ENCODE measurements at places on chromosomes 5 and 9.

GRCh38 chr5:139524940-139525585, 36.1 kb upstream of the UBE2D2 start:
- no peak for DNase-seq

DNA sequence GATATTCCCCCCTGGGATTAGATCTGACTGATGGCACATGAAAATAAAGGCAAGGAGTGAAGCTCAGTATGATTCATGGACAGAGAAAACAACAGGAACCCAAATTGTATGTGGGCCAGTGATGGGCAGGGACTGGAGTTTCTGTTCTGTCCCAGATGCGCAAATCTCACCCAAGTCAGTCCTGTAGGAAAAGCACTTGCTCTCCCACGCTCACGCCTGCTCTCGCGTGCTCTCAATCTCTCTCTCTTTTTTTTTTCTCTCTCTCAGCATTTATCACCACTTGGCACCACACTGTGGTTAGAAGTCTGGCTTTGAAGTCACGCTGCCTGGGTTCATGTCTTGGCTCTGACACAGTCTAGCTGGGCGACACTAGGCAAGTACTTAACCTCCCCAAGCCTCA, 106.5 kb upstream of the LRRTM2 start:
- DNase-seq = no peak

- no peak for DNase-seq
Observed at GRCh38 chr5:133978943-133979342, 10.5 kb upstream of the C5orf15 start.

DNA sequence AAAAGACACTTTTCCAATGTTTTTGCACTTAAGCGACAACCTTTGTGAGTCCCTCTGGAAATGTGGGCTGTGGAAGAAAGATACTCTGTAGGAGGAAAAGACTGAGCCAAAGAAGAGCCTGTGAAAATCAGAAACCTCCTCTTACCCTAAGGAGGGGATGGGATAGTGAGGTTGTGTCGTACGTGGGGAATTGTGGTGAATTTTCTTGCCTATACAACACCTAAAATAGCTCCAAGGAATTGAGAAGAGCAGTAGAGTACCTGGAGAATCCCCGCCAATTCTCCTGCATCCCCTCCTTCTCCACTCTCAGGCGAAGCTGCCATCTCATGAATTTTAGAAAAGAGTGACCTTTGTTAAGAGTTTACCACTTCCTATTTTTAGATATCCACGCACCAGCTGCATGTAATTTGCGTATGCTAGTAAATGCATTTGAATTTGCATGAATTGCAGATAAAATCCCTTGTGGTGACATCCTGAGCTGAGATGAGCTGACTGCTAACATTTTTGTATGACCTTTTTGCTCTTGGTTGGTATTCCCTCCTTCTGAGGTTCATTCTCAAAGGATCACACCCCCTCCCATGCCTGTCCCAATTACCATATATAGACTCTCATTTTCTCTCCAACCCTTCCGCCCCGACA, 147.2 kb downstream of the PCSK5 start:
- no peak for DNase-seq

- no peak for DNase-seq
Observed at GRCh38 chr5:32406650-32407049, 37.9 kb downstream of the ZFR start.

- no peak for DNase-seq
Observed at GRCh38 chr9:82586918-82587356, 476.0 kb downstream of the RASEF start.

GRCh38 chr5:174306345-174307030, 261.0 kb downstream of the NSG2 start:
- no peak for DNase-seq

- DNase-seq = no peak
Observed at GRCh38 chr9:35070823-35071813, 1.3 kb downstream of the VCP start.

GRCh38 chr5:154138701-154139100, 51.8 kb upstream of the GALNT10 start:
- DNase-seq = no peak

GRCh38 chr5:132073231-132074013, at the start of gene CSF2:
Gene CSF2 (plus strand): TSS chr5:132073789. CDS start chr5:132073824, 35 bp downstream.
- DNase-seq = no peak

DNA sequence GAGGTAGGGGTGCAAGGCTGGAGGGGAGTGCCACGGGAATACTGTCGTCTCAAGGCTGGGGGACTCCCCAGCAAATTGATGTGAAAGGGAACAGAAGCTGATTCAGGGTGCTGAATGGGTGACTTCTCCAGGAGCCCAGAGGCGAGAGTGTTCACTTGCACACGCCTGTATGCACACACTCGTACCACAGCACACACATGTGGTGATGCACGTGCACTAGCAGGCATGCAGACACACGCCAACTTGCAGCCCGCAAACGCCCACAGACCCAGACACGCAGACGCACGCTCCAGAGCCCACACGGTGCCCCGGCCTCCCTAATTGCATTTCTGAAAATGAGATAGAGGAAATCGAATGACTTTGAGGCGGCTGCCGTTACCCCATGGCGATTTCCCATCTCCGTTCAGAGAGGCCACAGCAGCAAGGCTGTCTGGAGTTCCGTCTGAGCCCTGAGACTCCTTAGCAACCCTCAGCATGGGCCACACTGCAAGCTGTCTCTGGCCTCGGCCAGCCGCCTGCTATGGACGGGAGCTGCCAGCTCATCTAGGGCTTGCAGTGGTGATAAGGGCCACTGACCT, 9.1 kb upstream of the ADAMTS2 start:
- no peak for DNase-seq

DNA sequence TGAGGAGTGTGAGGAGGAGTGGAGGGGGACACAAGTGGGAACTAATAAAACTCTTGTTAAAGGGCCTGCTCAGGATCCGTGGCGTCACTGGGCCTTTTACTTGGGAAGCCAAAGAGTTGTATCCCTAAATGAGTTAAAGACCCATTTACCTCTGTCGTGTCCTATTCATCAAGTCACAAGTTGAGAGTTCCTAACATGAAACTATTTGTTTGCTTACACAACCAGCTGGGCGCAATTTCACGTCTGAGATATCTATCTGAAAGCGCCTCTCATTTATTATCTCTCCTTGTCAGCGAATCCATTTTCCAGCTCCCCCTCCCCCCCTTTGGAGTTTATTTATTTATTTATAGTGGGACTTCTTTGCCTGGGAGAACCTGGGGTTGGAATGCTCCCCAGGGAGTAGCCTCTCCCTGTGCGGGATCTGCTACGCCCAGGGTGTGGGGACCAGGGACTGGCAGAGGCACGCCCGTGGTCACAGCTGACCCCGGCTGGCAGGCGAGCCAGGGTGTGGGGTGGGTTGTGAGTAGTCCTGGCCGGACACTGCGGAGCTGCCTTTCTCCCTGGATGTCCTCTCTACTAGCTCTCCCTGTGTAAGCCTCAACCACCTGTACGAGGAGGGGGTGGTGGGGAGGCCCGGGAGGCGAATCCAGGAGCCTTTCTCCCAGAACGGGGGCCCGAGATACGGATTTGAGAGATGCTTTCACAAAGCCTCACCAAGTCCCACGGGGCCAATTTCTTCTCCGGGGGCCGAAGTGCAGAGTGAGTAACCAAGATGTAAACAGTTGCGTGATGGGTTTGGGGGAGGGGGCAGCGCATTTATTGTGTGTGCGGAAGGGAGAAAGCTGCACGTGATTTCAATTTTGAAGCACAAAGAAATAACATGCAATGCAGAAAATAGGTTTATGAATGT, 15.3 kb downstream of the NR2F1 start:
- DNase-seq = no peak

GRCh38 chr9:85726737-85727136, 15.0 kb downstream of the AGTPBP1 start:
- no peak for DNase-seq

DNA sequence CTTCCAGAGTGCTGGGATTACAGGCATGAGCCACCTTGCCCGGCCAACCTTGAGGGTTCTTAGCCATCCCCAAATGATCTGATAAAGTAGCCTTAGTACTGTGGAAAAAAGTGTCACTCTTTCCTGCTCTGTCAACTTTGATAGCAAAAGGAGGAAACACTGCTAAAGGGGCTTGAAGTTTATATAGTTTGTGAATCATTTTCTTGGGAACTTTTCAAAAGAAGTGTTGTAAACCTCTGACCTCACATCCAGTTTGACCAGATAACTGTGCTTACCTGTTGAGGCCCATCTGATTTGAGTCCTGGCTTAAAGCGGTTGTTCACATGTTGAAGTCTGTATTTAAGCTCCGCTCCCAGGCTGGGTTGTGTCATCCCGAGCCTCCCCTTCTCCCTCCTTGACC, 303.3 kb downstream of the DOCK8 start:
- DNase-seq = no peak

DNA sequence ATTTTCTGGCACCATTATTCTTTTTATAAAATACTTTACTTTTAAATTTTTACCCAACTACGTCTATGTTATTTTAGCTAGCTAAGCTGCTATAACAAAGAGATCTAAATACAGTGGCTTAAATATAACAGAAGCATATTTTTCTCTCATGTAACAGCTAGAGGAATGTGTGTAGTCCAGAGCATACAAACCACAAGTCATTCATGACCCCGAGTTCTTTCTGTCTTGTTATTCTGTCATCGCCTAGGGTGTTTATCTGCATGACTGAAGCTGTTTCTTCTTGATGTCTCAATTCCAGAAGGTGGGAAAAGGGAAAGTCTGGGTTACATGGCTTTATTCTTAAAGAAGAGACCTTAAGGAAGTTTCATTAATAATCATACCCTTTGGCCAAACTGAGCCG, 136.9 kb upstream of the RFX3 start:
- no peak for DNase-seq

GRCh38 chr5:163531272-163531671, 25.9 kb downstream of the MAT2B start:
- DNase-seq = no peak

- DNase-seq = no peak
Observed at GRCh38 chr9:95095641-95096355, 221.7 kb downstream of the FANCC start.

GRCh38 chr5:66669086-66669861, 73.1 kb downstream of the MAST4 start:
- DNase-seq = no peak

GRCh38 chr9:83238871-83239640, 176.1 kb upstream of the RASEF start:
- DNase-seq = no peak

GRCh38 chr9:69888856-69889585, 68.4 kb downstream of the CFAP95 start:
- DNase-seq = no peak

DNA sequence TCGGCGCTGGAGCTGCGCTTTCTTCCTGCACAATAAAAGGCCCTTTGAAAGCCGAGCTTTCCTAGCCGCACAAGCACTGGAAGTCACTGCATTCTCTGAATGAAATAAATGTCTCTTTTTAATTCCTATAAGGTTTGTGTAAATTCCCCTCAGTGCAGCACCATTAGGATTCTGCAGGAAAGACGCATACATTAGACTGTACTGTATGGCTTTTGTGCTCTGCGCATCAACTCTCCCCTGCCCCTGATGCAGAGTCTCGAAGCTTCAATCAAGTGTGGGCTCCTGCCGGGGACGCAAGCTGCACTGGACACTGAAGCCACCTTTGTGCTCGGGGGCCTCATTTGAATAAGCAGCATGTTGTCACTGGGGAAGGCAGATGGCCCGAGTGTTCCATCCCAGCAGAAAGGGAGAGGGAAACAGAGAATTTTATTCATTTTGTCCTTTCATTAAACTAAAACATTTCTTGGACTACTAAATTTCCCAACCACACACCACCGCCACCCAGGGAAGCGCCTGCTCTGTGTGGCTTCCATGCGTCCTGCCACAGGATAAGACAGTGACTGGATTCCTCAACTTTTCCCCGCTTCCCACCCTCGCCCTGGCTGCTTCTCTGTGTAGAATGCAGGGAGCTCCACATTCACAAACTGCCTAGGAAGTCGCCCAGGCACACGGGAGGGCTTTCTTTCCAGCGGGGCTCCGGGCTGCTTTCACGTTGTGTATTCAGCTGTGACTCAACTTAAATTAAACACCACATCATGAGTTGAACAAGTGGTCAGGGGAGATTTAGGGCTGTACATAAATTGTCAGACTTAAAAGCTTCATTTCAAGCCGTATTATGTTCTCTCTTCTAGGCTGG, 635.4 kb downstream of the IRX1 start:
- DNase-seq = no peak

DNA sequence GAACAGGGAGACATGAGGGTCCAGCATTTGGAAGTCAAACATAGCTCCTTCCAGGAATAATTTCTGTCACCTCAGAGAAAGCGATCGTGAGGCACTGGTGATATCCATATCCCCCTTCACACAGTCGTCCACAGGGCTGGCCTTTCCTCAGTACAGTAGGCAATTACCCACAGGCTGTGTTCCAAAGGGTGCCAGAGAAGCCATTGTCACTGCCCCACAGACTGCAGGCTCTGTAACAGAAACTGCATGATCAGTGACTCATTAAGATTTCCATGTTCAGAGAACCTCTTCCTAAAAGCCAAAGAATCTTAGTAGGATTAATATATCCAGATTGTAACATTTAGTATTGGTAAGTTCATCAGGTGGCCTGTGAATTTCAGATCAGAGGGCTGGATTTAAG, 127.6 kb downstream of the RPS23 start:
- no peak for DNase-seq

DNA sequence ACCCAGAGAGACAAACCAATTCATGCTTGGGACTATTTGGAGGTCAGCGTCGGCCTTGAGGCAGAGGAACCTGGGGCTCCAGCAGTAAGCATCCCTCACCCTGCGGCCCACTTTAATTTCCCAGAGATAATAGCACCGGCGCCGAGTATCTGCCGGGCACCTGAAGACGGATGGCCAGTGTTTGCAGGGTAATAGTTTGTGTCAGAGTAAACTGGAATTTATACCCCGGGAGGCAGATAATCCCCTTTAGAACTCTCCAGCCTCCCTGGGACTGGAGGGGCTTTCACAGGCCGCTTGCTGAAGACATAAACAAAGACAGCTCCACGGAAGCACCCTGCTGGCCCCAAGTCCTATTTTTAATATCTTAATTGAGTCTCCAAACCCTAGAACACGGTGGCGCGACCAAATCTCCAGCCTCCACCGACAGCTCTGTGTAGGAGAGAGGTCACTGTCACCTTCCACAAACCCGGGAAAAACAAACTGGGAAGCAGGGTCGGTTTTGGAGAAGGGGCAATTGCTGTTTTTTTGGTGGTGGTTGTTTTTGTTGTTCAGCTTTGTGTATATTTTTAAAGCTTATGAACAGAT, 17.4 kb upstream of the FCN1 start:
- no peak for DNase-seq

- no peak for DNase-seq
Observed at GRCh38 chr9:123954518-123955280, 24.8 kb upstream of the DENND1A start.

GRCh38 chr5:165502893-165503691, 1997.7 kb downstream of the MAT2B start:
- DNase-seq = no peak

- DNase-seq = no peak
Observed at GRCh38 chr9:87503430-87503829, 5.8 kb downstream of the DAPK1 start.

- peak; percentile 28 for DNase-seq
Observed at GRCh38 chr5:56064984-56065383, 70.2 kb upstream of the IL6ST start.

- no peak for DNase-seq
Observed at GRCh38 chr5:108634010-108634616, 113.6 kb upstream of the FER start.

- no peak for DNase-seq
Observed at GRCh38 chr9:128733256-128733655, 9.3 kb upstream of the ZDHHC12 start.
